ENCODE measurements at places on chromosomes 11 and 22.

- no peak for DNase-seq
Observed at GRCh38 chr11:76653674-76654284, 16.8 kb downstream of the LRRC32 start.

GRCh38 chr11:1691026-1691877 is 5.7 kb upstream of the KRTAP5-6 start:
- no peak for DNase-seq

DNA sequence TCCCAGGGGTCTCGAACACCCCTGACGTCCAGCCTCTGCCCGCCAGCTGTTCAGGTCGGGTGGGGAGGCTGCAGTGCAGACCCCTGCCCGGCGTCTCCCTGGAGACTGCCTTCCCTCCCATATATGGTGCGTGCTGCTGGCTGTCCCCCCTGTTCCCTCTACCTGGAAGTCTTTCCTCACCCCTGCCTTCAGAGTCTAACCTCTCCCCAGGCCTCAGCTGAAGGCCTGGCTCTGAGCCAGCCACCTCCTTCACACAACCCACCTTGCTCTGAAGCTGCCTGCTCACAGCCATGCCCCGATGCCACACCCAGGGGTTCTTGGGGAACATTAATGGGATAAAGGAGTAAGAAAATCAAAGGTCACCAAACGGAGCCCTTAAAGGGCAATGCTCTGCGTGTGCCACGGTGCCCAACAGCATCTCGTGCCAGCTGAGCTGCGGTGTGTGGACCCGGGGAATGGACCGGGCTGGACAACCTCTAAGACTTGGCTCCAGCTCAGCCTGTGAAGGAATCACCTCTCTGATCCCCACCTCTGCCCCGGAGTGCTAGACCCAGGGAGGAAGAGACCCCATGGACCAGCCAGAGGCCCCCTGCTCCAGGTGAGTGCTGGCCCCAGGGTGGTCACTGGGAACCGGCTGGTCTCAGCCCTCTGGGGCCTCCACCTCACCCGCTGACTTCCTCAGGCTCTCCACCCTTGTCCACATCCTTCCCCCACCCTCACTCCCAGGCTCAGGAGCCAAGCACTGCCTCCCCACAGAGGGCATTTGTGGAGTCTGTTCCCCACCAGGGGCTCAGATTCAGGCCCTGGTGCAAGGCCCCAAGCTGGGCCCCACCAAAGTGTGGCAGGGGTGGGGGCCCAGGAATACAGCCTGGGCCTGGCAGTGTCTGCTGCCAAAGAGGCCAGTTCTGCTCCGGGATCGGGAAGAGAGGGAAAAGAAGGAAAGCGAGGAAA is at the start of gene NLRP6:
Gene NLRP6 (plus strand): TSS at position 407 of the 951 bp plus-strand sequence. CDS start 163 bp downstream, at position 570.
- no peak for DNase-seq

DNA sequence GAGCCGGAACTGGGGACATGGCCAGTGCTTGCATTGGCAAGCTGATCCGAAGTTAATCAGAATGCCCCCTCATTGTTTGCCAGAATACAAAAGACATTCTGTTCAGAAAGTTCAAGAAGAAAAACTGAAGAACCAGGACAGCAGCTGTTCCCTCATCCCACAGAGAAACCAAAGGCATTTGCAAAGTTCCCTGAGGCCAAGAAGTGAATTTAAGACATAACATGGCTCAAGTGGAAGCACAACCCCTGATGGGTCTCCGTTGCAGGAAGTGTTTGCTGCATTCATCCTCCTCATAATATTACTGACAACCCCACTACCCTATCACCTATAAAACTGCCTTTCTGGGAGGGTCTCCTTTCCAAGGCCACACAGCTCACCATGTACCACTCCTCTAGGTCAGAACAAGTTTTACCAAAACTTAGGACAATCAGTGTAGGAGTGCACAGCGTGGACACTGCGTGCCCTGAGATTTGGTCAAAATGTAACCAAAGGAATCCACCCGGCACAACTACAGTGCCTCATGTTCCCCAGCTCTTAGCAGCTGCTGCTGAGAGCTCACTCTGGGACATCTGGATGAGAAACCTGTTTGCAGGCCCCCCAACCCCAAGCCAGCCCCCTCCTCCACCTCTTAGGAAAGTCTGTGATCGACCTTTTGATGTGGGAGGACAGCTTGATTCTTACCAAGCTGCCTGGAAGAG is 101.6 kb upstream of the AKIP1 start:
- no peak for DNase-seq

DNA sequence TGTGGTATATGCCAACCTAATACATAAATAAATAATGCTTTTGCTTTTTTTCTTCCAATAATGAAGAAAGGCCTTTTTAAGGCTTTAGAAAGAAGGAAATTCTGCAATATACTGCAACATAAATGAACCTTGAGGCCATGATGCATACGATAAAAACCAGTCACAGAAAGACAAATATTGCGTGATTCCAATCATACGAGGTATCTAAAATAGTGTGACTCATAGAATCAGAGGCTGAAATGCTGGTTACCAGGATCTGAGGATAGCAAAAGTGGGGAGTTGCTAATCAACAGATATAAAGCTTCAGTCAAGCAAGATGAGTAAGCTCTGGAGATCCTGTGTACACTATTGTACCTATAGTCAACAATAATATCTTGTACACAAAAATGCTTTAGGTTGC is 24.2 kb downstream of the MS4A6A start:
- no peak for DNase-seq

DNA sequence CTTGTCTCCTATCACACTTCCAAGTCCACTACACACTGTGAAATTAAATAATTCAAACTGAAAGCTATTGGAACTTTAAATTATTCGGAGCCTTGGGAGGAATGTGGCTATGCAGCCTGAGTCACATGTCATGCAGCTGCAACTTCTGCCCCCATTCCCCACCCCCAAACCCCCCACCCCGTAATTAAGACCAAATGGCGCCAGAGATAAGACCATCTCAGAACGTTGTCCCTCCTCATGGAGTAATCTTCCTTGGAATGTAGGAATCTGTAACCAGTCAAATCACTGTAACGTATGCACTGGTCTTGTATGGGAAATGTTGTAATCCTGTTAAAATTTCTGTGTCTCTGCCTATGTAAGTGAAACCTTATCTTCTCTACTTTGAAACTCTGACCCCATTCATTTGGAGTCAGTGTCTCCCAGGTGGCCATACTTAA is 37.0 kb downstream of the GAB2 start:
- DNase-seq, result no peak

GRCh38 chr11:132844956-132845696 is 687.2 kb downstream of the OPCML start:
- peak; percentile 22 for DNase-seq

- DNase-seq, result no peak
Observed at GRCh38 chr11:116072601-116073410, 568.6 kb upstream of the CADM1 start.

DNA sequence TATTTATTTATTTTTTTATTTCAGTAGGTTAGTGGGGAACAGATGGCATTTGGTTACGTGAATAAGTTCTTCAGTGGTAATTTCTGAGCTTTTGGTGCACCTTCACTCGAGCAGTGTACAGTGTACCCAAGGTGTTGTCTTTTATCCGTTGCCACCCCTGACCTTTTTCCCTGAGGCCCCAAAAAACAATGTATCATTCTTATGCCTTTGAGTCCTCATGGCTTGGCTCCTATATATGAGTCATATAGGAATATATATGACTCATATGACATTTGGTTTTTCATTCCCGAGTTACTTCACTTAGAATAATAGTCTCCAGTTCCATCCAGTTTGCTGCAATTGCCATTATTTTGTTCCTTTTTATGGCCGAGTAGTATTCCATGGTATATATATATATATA is 763.9 kb downstream of the NTM start:
- DNase-seq, result no peak

- DNase-seq, result no peak
Observed at GRCh38 chr11:29538339-29539036, 478.3 kb downstream of the KCNA4 start.

DNA sequence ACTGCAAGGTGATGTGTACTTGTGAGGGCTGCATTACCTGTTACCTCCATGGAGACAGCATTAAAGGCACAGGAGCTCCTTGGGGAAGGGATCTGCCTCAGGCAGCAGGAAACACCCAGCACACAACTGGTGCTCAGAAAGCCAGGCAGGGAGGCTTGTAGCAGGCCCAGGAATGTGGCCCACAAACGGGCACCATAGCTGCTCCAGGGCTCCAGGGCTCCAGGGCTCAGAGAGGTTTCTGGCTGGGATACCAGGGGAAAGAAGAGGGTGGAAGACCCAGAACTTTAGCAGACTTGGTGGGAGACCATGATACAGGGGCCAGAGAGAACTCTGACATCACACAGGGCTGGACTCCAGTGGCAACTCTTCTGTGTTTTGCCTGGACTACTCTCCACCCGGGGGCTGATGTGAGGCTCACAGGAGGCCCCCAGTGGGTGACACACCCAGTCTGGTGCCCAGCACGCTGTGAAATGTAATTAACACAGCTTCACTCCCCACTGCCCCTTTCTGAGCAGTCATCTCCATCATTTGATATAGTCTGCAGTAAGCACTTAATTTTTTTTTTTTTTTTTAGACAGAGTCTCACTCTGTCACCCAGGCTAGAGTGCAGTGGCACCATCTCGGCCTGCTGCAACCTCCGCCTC is 14.7 kb upstream of the SULT4A1 start:
- no peak for DNase-seq

DNA sequence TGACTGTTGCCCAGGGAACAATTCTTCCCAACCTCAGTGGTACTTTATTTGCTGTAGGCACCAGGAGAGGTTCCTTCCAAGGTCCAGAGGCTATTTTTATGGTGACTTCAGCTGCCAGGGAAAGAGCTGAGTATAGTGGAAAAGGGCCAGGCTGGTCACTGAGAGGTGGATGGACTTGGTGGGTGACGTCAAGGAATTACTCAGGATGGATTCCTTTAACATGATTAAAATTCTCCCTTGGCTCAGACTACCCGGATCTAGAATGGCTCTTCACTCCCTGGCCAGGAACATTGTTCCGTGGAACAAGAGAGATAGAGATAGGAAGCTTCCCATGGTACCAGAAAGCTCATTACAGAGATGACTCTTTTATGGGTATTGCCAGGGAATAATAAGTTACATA is 8.7 kb upstream of the CALCA start:
- DNase-seq, result no peak

GRCh38 chr11:123762422-123762821 is 8.1 kb upstream of the OR6X1 start:
- no peak for DNase-seq

DNA sequence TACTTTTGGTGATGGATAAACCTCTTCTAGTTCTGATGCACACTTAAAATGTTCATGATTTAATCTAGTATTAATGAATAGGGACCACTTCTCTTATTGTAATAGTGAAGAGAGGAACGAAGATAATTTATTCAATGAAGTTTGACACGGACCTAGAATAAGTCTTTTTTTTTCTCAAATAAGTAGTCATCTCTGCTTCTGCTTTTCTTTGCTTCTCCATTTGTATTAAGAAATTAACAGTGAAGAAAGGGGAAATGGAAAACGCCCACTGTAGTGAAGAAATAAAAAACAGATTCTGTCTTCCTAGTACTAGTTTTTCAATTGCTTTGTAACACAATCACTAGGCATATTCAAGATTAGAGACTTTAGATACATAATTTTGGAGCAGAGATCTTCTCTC is 73.0 kb downstream of the CD44 start:
- no peak for DNase-seq

DNA sequence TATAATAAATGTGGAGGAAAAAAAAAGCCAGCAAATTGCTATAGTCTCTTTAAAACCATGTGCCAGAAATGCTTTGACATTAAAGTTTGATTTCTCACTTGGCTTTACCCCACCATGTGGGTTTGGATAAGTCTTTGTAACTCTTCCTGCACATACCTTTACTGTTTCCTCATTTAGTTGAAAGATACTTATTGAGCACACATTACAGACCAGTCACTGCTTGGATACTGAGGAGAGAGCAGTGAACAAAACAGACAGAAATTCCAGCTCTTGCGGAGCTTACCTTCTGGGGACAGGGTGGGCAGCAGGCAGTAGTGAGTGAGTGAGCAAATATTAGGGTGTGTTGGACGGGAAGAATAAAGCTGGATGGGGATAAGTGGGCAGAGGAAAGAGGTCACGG is 13.7 kb downstream of the PACS1 start:
- DNase-seq, result no peak

DNA sequence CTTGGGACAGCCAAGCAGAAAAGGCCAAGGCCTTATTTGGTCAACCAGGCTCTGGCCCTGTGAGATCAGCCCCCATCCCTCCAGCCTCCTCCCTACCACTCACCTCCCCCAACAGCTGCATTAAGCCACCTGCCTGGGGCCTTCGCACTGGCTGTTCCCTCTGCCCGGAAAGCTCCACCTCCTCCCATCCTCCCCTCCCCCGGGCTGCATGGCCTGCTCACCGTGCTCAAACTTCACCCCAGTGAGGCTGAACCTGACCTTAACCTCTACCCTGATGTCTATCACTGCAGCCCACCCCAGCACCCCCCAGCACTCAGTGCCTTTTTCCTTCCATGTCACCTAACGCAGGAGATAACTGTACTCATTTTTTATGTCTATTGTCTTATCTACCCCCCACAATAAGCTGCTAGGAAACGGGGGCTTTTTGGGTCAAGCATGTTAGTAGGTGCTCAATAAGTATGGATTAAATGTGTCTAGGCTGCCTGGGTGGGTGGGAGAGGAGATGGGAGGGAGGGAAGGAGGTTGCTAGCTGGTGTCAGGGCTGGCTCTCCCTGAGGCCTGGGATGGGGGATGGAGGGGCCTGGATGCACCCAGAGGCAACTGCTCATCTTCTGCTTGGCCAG is 912 bp downstream of the PTPRCAP start:
- DNase-seq, result peak; percentile 15

- DNase-seq, result no peak
Observed at GRCh38 chr11:33868647-33869461, 23.0 kb downstream of the LMO2 start.

DNA sequence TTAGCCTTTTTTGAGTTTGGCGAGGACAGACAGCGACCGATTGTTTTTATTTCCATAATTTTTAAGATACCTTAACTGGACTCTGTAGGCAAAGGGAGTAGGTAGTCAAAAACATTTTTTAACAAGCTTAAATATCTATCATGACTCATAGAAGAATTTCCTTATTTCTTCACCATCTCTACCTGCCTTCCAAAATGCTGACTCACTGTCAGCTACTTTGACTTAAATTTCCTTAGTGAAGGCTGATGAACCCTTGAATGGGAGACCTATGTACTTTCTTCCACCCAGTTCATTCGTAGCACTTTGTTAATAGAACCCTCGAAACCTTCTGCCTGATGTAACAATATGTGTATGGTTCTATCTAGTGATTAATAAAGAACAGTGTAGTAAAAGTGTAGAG is 1.1 kb upstream of the MTMR2 start:
- no peak for DNase-seq

GRCh38 chr11:10385696-10386095 is 69.4 kb upstream of the AMPD3 start:
- DNase-seq, result no peak

DNA sequence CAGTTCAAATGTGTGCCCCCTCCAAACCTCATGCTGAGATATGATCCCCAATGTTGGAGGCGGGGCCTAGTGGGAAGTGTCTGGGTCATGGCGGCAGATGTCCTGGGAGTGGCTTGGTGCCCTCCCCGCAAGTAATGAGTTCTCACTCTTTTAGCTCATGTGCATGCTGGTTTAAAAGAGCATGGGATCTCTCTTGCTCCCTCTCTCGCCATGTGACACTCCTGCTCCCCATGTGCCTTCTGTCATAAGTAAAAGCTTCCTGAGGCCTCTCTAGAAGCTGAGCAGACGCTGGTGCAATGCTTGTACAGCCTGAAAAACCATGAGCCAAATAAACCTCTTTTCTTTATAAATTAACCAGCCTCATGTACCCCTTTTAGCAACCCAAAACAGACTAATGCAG is 98.8 kb downstream of the SGSM3 start:
- DNase-seq, result no peak

GRCh38 chr11:10181811-10182210 is 112.2 kb downstream of the SBF2 start:
- DNase-seq, result no peak

Measured in NCI-H510A (cell line).